A673 (cell line): ENCODE measurements at places on chromosomes 5 and 9. TPM values are rescaled to one million over a fixed set of nuclear protein-coding genes. Genes with fewer than 3 reads are reported as not detected.

GRCh38 chr5:39005566-39006232 lies 68.5 kb downstream of the RICTOR start:
- DNase-seq, result no peak

- DNase-seq, result no peak
These were observed 76.5 kb downstream of the SH3PXD2B start for GRCh38 chr5:172377856-172378255.

PPP2R2B gene
- total RNA-seq, result not detected in 2 replicates

SKIC3 gene
- total RNA-seq, result 91.0 and 92.1 TPM in 2 replicates

DNA sequence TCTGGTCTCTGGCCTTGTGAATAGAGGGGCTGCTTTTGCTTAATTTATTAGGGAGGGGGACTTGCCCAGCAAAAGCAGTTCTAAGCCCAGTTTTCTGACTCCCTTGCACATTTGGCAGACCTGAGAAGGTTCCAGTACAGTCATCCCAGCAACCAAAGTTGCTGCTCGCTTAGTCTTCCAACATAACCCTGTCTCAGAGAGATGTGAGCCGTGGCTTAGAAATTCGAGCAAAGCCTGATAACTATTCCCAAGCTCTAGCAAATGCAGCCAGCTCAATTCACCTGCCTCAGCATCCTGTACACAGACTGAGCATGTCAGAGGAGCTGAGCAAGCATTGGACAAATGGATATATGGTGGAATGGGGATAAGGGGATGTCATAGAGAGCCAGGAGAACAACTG lies 401.9 kb downstream of the SPOCK1 start:
- no peak for DNase-seq
